H7 (cell line): ENCODE measurements at places on chromosomes 11 and 22. TPM values are rescaled to one million over a fixed set of nuclear protein-coding genes. Genes with fewer than 3 reads are reported as not detected.

The NXPE2 gene
- total RNA-seq = not detected in 2 replicates

The OR6T1 gene
- total RNA-seq = not detected in 2 replicates

The TOMT gene
- total RNA-seq = 0.14 TPM in 1 of 2 replicates, not detected in the other

The SLC22A12 gene
- total RNA-seq = not detected in 2 replicates

The CD3E gene
- total RNA-seq = not detected in 2 replicates

The OOSP1 gene
- total RNA-seq = 0.22 TPM in 1 of 2 replicates, not detected in the other

The GRK3 gene
- total RNA-seq = 7.1 and 12.1 TPM in 2 replicates

The SMCO4 gene
- total RNA-seq = 57.6 and 84.9 TPM in 2 replicates

The IGLL1 gene
- not detected in 2 replicates for total RNA-seq

The GAL3ST3 gene
- 21.7 and 23.1 TPM in 2 replicates for total RNA-seq

The PRODH gene
- 34.3 and 53.1 TPM in 2 replicates for total RNA-seq

The SLC35C1 gene
- 3.9 and 5.8 TPM in 2 replicates for total RNA-seq

The RBFOX2 gene
- 77.7 and 87.2 TPM in 2 replicates for total RNA-seq
